ENCODE measurements at places on chromosomes 16 and 17. TPM values are rescaled to one million over a fixed set of nuclear protein-coding genes. Genes with fewer than 3 reads are reported as not detected.

GRCh38 chr16:84061236-84061819, 18.7 kb upstream of the SLC38A8 start:
- no peak for DNase-seq

DNA sequence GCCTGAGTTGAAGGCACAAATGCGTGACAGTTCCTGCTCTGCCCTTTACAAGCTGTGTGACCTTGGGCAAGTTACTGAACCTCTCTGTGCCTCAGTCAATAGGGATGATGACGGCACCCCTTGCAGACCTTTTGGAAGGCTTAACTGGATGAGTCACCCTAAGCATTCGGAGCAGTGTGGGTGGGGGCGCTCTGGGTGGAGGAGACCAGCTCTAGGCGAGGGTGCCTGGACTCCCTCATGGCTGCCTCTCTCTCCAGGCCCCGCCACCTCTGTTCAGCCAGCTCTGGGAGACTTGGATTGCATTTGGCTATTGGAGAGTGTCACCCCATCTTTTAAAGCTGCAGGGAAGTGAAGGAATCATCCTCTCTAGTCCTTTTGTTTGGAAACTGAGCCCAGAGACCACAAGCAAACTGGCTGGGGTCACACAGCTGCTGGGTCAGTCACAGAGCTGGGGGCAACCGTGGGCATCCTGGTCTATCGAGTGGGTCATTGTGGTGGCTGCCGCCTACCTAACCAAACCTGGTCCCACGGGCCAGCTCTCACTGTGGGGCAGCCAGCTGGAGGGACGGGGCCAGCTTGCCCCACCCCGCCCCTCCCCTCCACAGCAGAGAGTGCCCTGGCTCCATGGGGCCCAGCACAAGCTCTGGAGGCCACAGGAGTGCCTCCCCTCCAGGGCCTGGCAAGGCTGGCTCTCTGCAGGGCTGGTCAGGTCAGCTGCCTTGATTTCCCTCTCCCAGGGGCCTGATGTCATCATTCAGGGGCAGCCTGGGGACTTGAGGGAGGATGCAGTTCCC, 20.2 kb upstream of the GSE1 start:
- no peak for DNase-seq

The SLC7A5 gene
- total RNA-seq: 101 TPM

GRCh38 chr17:49469831-49470810, 25.0 kb upstream of the NGFR start:
- no peak for DNase-seq

- no peak for DNase-seq
Observed at GRCh38 chr16:23823475-23824384, 12.1 kb upstream of the PRKCB start.

GRCh38 chr17:33936764-33937163, 318.3 kb upstream of the CCL2 start:
- DNase-seq: no peak

GRCh38 chr17:66507103-66507923, 204.9 kb downstream of the PRKCA start:
- DNase-seq: no peak

The PROCA1 gene
- total RNA-seq: 2.4 TPM

The KRT12 gene
- total RNA-seq: not detected

DNA sequence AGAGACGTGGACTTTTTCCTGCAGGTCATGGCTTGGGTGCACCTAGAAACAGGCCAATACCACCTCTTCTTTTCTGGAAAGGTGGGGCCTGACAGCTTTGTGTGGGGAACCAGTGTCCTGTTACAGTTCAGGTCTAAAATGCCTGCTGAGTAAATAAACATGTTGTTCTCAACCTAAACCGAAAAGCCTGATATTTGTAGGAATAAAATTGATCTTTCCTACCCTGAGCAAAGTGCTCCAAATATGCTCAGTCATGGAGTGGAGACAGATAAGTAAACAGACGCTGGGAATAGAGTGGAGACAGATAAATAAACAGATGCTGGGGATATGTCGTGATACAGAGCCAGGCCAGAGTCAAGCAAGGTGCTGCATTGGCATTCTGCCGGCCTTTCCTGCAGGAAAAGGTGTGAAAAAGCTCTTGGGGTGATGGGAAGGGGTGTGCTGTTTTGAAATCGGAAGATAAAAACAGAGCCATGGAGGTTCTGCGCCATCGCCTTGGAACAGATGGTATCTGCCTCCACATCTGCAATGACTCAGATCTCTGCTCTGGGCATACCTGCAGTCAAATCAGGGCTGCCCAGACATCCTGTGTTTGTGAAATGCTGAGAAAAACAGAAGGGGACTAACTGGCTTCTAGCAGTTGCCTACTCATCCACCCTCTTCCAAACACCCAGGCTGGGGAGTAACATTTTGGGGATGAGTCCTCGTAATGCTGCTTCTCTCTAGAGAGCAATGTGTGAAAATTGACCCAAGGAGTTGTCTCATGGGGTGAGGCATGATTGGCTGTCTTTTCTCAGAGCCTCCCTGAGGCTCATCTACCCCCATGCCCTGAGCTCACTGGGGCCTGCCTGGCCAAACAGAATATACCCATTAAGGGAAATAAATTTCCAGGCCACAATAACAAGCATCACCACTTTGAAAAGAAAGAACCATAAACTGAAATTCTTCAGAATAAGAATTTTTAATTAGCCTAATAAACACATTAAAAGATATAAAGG, 16.8 kb upstream of the TRPV2 start:
- DNase-seq: peak; percentile 35

GRCh38 chr17:40025991-40026815, 11.0 kb downstream of the CSF3 start:
- no peak for DNase-seq

The ACOX1 gene
- 26.7 TPM for total RNA-seq

- no peak for DNase-seq
Observed at GRCh38 chr17:17401271-17401781, 75.5 kb upstream of the MED9 start.

GRCh38 chr16:11980136-11980844, 3.8 kb downstream of the SNX29 start:
- peak; percentile 85 for DNase-seq

DNA sequence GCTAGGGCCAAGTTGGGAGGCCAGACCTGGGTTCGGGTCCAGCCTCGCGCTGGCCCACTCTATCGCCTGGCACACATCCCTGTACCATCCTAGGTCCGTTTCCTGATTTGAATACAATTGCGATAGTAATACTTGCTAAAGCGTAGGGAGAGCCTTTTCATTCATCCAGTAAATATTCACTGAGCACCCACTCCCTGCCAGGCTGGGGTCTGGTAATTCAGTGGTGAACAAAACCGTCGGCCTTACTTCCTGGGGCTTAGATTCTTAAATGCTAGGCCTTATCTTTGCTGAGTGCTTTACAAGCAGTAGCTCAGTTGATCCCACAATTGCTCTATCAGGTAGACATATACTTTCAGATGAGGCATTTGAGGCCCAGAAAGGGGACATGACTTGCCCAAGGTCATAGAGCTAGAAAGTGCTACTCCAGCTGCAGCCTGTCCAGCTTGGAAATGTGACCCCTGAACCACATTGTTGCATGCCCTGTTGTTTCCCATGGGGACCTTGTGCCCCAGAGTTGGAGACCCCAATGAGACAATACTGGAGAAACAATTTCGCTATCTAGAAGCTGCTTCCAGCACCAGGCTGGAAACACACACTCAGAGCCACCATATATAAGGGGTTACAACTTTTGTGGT, 691 bp downstream of the USB1 start:
- no peak for DNase-seq

DNA sequence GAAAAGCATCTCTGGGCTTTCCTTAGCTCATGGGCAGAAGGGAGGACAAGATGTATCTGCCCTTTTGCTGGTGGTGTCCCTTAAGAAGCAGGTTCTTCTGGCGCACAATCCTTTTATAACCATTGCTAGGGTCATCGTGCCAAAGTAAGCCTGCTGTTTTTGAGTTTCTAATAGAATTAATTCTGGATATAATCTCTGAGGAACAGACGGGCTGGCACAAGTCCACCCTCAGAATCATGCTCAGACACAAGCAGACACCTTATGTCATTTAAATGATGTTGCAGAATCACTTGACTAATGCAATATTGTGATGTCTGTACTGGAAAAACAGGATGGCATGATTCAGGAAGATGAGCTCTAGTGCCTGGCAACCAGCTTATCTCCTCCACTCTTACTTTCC, 18.8 kb upstream of the MMD start:
- no peak for DNase-seq

DNA sequence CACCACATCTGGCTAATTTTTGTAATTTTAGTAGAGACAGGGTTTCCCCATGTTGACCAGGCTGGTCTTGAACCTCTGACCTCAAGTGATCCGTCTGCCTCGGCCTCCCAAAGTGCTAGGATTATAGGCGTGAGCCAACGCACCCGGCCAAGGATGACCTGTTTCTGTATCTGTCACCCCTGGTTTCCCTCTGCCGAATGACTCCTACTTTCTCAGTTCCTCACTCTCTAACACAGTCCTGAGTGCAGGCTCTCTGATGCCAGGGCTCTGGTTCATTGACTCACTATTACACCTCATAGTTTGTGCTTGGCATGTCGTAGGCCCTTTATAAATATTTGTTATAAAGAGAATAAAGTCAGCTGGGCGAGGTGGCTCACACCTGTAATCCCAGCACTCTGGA, 10.7 kb upstream of the PRPF8 start:
- DNase-seq: peak; percentile 28

- no peak for DNase-seq
Observed at GRCh38 chr16:51151961-51152663, 1.0 kb upstream of the SALL1 start.

The OSGIN1 gene
- 0.32 TPM for total RNA-seq

DNA sequence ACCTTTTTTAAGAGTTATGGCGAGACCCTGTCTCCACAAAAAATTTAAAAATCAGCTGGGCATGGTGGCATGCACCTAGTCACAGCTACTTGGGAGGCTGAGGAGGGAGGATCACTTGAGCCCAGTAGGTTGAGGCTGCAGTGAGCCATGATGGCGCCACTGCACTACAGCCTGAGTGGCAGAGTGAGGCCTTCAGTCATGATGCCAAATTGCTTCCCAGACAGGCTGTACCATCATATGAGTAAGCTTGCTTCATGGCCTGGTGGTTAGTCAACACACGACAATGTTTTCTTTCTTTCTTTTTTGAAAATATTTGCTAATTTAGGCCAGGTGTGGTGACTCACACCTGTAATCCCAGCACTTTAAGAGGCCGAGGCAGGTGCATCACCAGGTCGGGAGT, 12.5 kb downstream of the NTAN1 start:
- no peak for DNase-seq

DNA sequence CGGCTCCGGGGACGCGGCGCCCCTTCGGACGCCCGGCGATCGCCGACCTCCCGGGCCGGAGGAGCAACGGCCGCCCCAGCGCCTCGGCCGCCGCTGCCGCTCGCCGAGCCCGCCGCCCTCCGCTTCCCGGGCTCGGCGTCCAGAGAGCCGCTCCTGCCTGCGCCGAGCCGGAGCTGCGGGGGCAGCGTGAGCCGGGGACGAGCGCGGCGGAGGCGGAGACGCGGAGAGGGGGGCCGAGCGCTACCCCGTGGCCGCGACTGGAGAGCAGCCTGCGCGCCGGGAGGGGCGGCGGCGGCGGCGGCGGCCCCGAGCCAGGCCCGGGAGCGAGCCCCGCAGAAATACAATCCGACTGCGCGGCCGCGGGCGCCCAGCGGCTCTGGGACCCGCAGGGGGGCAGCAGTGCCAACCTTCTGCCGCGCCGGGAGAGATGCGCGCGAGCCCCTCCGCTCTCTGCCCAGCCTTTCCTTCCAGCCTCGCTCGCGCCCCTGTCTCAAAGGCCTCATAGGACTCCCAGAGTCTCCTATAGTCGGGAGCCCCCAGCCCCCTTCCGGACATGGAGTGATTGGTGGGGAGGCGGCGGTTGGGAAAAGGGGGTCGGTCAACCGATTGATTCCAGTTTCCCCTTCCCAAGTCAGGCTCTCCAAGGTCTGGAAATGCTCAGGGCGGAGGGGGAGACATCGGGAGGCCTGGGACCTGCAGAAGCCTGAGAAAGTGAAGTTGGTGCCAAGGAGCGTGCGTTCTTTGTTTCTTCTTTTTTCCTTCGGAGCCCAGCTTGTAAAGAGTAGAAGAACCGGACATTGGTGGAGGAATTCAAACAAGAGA, 1.0 kb upstream of the SDK2 start:
- DNase-seq: no peak

The WIPI1 gene
- total RNA-seq: 24.2 TPM

DNA sequence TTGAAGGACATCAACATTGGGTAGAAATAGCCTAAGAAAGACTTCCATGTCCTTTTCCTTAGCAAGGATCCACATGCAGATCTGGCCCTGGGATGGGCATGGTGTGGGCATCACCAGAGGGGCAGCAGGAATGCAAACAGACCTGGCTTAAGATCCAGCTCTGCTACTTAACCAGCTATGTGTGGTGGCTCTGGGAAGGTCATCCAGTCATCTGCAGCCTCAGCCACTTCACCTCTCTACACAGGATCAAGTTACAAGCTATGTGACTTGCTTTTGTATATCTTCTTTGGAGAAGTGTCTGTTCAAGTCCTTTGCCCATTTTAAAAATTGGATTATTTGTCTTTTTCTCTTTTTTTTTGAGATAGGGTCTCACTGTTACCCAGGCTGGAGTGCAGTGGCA, 13.5 kb upstream of the ADORA2B start:
- no peak for DNase-seq

GRCh38 chr17:42422958-42423712, at the start of gene CAVIN1:
Gene CAVIN1, minus strand, starts transcription at chr17:42423256. Its CDS starts 159 bp downstream, at chr17:42423097.
- no peak for DNase-seq

DNA sequence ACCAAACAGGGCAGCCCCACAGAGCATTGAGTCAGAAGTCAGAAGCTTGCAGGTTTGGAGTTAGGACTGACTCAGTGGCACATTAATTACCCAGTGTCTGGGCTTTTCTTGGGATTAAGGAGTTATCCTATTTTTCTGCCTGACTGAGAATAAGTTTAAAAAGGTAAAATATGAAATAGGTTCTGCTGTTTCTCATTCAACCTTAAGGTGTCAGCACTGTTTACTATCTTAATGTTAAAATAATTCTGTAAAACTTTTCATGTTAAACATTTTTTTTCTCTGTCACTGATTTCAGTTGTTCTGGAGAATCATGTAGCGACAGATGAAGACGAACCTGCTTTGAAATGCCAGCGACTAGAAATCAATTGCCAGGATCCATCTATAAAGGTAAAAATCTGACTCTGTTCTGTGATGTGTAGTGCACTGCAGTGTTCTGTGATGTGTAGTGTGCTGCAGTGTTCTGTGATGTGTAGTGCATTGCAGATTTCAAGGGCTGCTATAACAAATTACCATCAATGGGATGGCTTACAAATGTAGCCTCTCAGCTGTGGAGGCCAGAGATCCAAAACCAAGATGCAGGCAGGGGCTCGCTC, 128.0 kb downstream of the LAT start:
- DNase-seq: no peak

GRCh38 chr17:57275071-57275764, 18.9 kb downstream of the MSI2 start:
- no peak for DNase-seq

- DNase-seq: no peak
Observed at GRCh38 chr16:48197294-48197693, 41.5 kb upstream of the ABCC12 start.

- no peak for DNase-seq
Observed at GRCh38 chr16:83348991-83349390, 458.8 kb upstream of the HSBP1 start.

The METRN gene
- total RNA-seq: 6.2 TPM

GRCh38 chr16:10031473-10031872, 150.8 kb downstream of the GRIN2A start:
- DNase-seq: no peak

- DNase-seq: no peak
Observed at GRCh38 chr17:79018370-79018695, 5.6 kb upstream of the C1QTNF1 start.

The SOX15 gene
- 0.28 TPM for total RNA-seq

The C17orf100 gene
- 2.1 TPM for total RNA-seq

The HCRT gene
- 0.41 TPM for total RNA-seq

Measured in GM12878 (cell line).